T-helper 1 cell (primary cell): ENCODE measurements at places on chromosomes 16 and 17.

GRCh38 chr17:13560935-13561334 is 40.8 kb downstream of the HS3ST3A1 start:
- DNase-seq: no peak

- no peak for DNase-seq
Observed at GRCh38 chr16:65012357-65012756, 109.5 kb downstream of the CDH11 start.

DNA sequence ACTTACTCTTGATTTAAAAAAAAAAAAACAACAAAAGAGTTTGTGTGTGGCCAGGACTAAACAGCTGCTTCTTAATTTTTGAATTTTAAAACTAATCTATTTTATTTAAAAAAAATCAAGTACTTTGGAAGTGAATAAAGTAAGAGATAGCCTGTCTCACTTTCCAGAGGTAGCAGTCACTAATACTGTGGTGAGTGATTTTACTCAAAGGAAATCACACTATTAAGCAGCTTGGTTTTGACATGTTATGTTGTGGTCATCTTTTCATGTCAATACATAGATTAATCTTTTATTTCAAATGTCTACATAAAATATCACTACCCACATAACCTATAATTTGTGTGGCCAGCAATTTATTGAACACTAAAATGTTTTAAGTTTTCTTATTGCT is 102.2 kb upstream of the HLF start:
- DNase-seq: no peak

DNA sequence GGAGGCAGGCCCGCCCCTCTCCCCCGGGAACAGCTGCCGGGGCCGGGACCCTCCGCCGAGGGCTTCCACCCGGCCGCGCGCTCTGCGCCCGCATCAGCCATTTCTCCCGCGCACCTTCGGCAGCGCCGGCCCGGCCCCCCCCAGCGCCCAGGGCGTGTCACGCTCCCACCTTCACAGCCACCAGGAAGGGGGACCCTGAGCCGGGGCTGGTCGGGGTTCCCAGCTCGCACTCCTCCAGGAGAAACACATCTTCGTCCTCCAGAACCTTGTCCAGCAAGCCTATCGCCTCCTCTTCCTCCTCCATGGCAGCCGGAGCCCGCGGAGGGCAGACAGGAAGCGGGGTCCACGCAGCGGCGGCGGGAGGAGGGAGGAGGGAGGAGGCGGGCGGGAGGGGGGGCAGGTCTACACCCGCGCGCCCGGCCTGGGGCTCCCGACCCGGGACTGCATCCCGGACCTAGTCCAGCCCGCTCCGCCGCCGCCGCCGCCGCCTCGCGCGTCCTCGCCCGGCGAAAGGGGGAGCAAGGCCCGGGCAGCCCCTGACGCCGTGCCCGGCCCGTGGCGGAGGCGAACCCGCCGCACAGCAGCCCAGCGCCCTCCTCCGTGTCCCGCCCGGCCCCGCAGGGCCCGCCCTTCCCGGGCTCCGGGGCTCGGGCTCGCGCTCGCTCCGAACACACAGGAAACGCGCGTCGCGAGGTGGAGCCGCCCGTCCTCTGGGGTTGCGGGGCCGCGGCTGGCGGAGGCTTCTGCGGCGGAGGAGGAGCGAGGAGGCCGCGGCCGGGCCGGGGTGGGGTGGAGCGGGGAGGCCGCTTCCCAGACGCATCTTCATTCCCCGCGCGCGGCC is 70.8 kb downstream of the ABR start:
- peak; percentile 58 for DNase-seq

- DNase-seq: peak; percentile 34
Observed at GRCh38 chr16:31876951-31877828, 3.6 kb downstream of the ZNF267 start.

DNA sequence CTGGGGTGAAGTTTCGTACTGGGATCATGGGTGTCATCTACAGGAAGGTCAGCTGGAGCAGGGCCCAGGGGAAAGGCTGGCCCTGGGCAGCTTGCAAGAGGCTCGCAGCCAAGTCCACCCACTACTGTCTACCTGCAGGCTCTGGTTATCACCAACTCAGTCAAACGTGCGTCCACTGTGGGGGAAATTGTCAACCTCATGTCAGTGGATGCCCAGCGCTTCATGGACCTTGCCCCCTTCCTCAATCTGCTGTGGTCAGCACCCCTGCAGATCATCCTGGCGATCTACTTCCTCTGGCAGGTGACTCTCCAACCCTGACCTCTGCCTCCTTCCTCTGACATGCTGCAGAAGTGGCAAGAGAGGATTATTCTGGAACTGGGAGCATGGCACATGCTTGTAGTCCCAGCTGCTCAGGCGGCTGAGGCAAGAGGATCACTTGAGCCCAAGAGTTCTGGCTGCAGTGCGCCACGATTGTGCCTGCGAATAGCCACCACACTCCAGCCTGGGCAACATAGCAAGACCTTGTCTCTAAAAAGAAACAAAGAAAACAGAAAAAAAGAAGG is 29.2 kb downstream of the ABCC3 start:
- no peak for DNase-seq

- DNase-seq: no peak
Observed at GRCh38 chr16:21953541-21953902, 361 bp downstream of the UQCRC2 start.

- peak; percentile 45 for DNase-seq
Observed at GRCh38 chr16:88810912-88811768, 588 bp downstream of the APRT start.

DNA sequence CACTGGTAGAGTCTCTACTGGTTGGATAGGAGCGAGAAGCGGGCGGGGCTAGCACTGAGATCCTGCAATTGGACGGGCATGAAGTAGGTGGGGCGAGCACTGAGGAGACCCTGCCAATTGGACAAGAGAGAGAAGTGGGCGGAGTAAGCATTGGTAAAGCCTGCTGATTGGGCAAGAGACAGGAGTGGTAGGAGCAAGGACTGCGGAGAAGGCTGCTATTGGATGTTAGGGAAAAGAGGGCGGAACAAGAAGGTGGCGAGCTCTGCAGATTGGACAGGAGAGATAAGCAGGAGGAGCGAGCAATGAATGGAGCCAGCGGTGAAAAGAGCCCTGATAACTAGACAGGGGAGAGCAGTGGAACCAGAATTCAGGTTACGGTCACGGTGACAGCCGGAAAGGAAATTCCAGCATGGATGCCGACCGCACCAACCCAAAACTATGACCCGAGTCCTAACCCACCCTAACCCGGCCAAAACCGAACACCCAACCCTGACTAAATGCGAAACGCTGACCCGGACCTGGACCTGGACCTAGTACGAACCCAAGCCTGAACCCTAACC is 4.8 kb downstream of the SCGB1C2 start:
- no peak for DNase-seq

GRCh38 chr16:53503991-53504663 is 1.1 kb upstream of the AKTIP start:
- no peak for DNase-seq

- no peak for DNase-seq
Observed at GRCh38 chr16:56966093-56966475, 4.3 kb downstream of the CETP start.

DNA sequence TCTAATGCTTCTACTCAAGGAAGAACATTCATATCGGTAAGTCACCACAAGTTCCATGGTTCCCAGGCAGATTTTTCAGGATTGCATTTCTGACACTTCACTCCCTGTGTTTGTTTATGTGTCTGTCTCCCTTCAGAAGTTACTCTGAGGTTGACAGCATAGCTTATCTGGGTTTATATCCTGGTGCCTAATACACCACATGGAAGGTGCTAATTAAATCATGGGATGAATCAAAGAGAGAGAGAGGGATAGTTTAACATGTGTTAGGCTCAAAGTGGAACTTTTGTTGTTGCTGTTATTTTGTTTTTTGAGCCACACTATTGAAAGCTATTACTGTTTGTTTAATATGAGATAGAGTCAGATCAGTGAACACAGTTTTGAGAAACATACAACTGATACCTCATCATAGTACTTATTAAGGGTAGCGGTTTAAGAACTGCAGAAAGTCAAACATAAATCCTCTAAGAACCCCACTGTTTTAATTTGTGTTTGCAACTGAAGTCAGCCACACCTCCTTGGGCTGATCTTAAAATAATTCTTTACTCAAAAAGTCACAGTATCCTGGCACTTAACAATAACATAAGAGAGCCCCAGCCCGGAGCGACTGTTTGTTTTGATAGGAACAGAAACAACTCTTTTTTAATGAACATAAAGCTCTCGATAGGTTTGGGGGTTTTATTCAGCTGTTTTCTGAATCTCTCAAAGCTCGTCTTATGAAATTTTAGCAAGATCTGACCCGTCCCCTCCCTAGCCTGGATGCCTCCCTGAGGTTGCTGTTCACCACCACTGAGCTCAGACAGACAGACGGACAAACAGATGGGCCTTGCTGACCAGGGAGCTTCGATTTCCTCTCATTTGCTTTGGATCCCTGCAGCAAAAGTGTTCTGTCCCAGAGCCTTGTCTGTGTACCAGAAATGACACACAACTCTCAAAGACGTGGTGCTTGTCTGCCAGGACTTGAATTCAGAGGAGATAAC is 98.3 kb upstream of the MYOCD start:
- no peak for DNase-seq

GRCh38 chr16:22898131-22898530 is 84.2 kb downstream of the HS3ST2 start:
- DNase-seq: no peak

GRCh38 chr17:2712300-2713043 is 908 bp upstream of the CLUH start:
- DNase-seq: no peak

DNA sequence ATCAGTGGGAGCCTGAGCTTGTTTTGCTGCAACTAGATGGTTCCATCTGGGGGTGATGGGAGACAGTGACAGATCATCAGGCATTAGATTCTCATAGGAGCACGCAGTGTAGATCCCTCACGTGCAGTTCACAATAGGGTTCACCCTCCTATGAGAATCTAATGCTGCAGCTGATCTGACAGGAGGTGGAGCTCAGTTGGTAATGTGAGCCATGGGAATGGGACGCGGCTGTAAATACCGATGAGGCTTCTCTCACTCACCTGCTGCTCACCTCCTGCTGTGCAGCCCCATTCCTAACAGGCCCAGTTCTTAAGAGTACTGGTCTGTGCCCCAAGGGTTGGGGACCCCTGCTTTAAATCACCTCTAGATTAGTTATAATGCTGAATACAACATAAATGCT is 137.5 kb upstream of the PLEKHM1 start:
- DNase-seq: no peak

DNA sequence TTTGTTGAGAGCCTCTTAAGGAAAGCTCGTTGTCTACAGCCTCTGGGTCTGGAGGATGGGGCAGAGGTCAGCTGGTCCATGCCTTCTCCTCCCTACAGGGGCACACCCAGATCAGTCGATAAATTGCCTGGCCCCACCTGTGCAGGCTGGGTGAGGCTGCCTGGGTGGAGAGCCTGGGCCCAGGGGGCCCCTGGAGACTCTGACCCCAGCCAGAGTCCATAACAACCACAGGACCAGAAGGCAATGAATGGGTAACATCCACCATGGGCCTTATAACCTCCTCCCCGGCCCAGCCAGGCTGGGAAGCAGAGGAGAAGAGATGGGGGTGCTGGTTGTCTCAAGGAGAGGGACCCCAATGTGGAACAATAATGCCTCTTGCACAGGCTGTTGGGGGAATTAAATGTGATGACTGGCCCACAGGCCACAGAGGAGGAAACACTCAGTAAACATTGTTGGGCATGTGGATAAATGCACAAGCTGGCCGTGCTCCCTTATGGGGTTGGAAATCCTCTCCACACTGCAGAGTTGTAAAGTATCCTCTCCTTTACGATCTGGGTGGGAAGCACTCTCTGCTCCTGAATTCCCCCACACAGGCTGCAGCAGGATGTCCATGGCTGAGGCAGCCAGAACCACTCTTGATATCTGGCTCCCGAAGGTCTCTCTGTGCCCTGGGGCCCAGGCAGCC is 56.7 kb upstream of the TOB1 start:
- no peak for DNase-seq

DNA sequence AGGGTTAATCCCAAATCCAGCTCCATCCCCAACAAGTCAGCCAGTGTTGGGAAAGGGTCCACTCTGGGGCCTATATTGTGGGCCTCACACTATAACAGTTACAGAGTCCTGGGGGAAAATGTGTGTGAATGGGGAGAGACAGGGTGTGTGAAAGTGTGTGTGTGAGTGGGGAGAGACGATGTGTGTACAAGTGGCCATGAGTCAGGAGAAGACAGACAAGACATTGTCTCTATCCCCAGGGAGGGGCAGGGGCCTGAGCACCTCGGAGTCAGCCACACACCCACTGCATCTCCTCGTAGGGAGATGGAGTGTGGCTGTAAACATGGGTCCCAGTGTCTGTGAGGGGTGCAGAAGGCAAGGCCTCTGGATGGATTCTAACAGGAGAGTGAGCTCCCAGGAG is 2.9 kb downstream of the CRHR1 start:
- no peak for DNase-seq

GRCh38 chr16:81035975-81036750 is 521 bp downstream of the ATMIN start:
- peak; percentile 54 for DNase-seq

- no peak for DNase-seq
Observed at GRCh38 chr16:75042426-75043174, 43.8 kb downstream of the ZNRF1 start.

DNA sequence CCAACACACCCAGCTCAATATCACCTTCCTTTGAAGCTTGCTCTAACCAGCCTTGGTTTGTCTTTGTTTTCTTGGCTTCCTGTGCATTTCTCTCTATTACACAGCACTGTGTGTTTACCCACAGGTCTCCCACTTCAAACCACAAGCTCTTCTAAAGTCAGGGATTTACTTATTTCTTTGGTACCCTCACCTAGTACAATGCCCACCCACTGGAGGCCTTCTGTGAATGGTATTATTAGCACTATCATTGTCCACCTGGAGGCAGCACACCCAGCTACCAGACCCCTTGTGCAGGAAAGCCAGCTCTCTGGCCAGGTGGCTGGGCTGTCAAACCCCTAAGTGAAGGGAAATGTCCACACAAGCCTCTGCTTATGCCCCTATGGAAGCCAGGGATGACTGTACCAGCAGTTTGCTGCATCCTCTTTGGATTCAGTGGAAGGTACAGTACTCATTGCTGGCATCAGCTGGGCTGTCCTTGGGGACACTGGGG is 9.4 kb upstream of the TOP2A start:
- DNase-seq: no peak

DNA sequence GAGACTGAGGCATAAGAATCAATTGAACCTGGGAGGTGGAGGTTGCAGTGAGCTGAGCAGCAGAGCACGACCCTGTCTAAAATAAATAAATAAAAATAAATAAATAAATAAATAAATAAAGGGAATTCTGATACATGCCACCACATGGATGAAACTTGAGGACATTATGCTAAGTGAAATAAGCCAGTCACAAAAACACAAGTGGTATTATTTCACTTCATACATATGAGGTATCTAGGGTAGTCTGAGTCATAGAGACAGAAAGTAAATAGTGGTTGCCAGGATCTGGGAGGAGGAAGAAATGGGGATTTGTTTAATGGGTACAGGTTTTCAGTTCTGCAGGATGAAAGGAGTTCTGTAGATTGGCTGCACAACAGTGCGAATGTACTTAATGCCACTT is 16.3 kb downstream of the PIPOX start:
- no peak for DNase-seq

GRCh38 chr17:74646231-74646630 is 22.7 kb upstream of the CD300E start:
- no peak for DNase-seq
